M059J (cell line): ENCODE measurements at places on chromosomes 6 and 20.

GRCh38 chr6:84135291-84135690 lies 92.2 kb downstream of the CEP162 start:
- DNase-seq: no peak

DNA sequence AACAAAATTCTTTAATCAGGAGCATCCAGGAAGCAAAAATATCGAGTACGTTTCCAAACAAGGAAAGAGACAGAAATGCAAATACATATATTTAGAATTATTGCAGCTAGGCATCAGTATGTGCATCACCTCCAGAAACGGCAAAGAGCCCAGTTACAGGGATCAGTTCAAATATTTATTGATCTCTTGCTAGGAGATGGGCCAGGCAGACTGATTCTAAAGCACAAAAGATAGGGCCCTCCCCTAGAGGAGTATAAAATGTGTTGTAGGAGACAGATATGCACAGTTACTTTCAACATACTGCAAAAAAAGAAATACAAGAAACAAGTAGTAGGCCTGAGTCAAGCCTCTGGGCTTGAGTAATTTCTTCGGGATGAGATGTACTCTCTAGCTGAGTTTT lies 80.7 kb upstream of the NHSL1 start:
- DNase-seq: no peak

- no peak for DNase-seq
Observed at GRCh38 chr6:22112461-22112860, 184.4 kb downstream of the PRL start.

DNA sequence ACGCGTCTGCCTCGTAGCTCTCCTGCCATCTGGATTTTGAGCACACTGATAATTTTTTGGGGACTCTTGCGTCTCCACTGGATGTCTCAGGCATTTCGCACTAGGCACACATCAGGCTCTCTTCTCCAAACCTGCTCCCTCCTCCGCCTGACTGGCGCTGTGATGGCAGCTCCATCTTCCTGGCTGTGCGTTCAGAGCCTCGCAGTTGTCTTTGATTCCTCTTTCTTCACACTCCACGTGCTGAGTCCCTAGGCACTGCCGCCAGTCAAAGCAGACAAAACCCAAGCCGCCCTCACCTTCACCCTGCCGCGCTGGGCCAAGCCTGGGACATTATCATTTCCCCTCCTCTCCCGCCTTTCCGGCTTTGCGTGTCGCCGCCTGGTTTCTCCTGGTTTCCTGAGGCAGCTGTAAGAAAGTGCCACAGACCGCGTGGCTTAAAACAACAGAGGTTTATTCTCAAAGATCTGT lies 778 bp downstream of the PSMG4 start:
- DNase-seq: peak; percentile 71

- no peak for DNase-seq
Observed at GRCh38 chr6:93516441-93516840, 97.1 kb upstream of the EPHA7 start.

- peak; percentile 100 for DNase-seq
Observed at GRCh38 chr20:34083137-34083536, 28.9 kb downstream of the EIF2S2 start.

GRCh38 chr6:71476872-71477271 lies 188.3 kb downstream of the OGFRL1 start:
- DNase-seq: no peak

- no peak for DNase-seq
Observed at GRCh38 chr6:121809211-121809610, 373.8 kb downstream of the GJA1 start.

- DNase-seq: no peak
Observed at GRCh38 chr6:26599134-26599533, 2.4 kb downstream of the ABT1 start.

DNA sequence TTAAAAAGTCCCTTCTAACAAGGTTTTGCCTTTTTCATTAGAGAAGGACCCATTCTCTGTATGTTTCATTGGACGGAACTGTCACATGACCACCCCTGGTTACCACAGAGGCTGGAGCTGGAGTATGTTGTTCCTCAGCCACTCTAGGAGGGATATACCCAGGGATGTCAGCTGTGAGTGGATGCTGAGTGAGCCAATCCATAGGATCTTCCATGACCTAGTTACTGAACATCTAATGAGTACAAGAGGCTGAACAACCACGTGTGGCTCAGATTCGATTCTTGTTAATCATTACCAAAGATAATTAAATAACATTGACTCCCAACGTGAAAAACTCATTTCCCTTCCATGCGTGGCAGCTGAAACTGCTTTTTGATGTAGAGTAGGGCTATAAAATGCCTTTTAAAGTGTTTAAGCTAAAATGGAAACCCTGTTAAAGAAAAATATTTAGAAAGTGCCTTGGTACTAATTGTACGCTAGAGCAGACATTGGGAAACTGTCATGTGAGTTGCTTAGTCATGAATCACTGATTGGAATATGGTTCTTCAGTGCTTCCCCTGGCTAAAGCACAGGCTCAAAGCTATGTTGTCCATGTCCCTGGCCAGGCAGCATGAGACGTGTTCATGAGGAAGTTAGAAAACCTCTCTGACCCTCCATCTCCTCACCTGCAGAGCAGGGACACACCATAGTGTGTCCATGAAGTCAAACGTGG lies 256.1 kb downstream of the ZNF217 start:
- DNase-seq: no peak

GRCh38 chr20:10675450-10675848 lies 1.6 kb upstream of the JAG1 start:
- peak; percentile 11 for DNase-seq

- no peak for DNase-seq
Observed at GRCh38 chr6:129583866-129584265, 126.1 kb downstream of the ARHGAP18 start.

GRCh38 chr20:49653925-49654434 lies 59.7 kb downstream of the B4GALT5 start:
- DNase-seq: no peak

DNA sequence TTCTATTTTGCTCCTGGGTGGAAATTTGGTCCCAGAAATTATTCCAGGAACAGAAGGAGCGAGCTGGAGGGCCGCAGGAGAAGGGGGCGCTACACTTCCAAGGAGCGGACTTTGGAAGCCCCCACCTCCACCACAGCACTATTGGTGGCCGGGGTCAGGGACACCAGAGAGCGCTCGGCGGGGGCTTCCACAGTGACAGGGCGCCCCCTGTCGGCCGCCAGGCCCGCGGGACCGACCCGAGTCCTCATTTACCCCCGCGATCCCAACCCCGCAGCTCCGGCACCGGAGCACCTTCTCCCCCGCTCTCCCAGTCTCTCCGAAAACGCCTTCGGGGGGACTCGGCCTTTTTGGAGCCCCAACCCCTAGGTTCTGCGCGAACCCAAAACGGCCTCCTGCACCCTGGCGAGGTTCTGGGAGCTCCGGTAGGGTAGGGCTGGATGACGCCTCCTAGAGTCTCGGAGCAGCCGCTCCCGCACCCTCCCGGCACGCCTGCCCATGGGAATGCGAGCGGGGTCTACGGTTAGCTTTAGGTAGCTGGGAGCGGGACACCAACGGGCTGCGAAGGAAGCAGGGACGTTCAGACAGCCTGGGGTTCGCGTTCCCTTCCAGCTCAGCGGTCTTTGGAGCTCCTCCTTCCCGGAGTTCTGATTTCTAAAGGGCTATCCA lies 2.4 kb upstream of the FOXA2 start:
- DNase-seq: no peak

DNA sequence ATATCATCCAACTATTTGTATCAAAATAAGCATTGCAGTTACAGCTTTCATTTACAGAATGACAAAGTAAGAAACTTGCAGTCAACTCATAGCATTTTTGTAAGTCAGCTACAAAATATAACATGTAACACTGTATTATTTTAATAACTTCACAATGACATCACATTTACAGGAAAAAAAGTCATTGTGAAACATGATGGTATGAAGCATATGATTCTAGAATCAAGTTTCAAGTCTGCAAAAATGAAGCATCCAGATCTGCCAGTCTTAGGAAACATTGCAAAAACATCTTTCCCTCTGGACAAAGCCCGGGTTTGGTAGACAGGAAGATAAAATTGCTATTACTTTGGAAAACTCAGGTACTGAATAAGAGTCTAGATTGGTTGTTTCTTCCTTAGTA lies 263.9 kb upstream of the NT5E start:
- DNase-seq: no peak

DNA sequence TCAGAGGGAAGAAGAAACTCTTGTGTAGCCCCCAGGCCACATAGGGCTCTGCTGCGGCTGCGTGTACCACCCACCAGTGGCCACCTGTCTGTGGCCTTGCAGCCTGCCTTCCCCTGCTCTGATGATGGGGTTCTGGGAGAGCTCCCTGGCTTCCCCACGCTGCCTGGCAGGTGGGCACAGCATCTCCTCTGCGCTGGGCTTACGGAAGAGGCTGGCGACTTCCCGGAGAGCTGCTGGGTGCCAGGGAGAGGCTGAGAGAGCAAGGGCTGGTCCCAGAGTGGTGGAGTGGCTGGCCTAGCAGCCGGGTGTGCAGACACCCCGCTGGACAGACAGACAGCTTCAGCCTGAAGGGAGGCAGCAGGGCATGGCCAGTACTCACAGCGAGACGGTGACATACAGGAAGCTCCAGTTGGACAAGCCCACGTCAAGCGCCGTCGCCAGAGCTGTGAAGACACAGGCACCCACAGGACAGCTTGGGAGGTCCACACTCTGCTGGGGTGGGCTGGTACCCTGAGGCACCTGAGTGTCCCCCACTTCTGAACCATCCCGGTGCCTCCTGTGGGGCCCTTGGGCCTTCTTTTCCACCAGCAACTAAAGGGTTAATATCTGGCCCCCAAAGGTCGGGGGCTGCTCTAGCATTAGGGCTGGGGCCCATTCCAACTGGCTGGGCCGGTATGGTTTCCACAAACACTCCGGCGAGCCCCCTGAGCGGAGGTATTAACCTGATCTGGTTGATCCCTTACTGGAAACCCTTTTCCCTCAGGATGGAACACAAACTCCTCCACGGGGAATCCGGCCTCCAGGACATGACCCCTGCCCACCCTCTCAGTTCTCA lies 48.1 kb upstream of the CDH22 start:
- no peak for DNase-seq

- no peak for DNase-seq
Observed at GRCh38 chr6:148074738-148075137, 267.9 kb upstream of the SASH1 start.

DNA sequence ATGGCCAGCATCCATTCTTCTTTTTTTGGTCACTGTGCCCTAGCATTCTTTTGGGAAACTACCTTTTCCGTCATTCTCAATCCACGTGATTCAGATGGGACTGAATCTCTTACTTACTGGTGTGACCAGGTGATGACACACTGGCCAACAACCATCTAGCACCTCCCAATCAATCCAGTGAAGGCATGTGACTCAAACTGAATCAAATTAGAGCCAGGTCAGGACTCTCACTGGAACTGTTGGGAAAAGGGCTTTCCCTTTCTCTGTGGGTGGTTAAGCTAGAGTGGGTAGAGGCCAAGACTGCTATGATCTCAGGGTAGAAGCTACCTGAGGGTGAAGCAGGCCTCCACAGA lies 36.2 kb upstream of the ZMYND8 start:
- peak; percentile 95 for DNase-seq

DNA sequence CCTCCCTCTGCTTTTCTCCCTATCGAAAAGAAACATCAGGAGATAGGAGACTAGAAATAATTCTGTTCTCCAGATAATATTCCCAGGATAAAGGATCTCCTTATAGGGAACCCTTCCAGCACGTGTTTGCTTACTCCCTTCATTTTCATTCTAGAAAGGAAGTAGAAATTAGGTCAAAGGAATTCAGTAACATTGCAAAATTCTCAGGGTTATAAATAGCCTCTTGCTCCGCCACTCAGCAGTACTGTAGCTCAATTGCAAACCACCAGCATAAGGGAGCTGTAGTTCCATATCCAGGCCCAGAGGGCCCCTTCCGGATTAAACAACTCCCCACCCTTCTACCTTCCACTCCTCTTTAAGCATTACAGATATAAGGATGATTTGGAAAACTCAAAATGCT lies 6.2 kb downstream of the ELMO2 start:
- no peak for DNase-seq

DNA sequence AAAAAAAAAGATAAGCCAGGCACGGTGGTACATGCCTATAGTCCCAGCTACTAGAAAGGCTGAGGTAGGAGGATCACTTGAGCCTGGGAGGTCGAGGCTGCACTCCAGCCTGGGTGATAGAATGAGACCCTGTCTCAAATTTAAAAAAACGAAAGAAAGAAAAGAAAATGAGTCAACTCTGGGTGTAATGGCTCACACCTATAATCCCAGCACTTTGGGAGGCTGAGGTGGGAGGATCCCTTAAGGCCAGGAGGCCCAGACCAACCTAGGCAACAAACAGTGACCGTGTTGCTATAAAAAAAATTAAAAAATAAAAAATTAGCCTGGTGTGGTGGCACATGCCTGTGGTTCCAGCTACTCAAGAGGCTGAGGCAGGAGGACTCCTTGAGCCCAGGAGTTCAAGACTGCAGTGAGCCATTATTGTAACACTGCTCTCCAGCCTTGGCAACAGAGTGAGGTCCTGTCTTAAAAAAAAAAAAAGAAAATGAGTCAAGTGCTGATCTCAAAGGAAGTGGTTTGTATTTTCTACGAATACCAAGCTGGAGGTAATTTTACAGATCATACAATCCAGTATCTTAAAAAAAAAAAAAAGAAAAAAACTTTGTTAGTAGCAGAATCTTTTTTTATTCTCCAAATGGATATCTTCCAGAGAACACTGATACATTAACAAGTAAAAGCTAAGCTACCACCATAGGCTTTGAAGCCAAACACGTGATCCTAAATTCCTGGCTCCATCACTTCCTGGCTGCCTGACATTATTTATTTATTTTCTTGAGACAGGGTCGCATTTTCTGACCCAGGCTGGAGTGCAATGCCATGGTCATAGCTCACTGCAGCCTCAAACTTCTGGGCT lies 5.7 kb downstream of the COMMD7 start:
- DNase-seq: peak; percentile 94

- no peak for DNase-seq
Observed at GRCh38 chr6:154473324-154473723, 37.2 kb downstream of the CNKSR3 start.

- DNase-seq: peak; percentile 81
Observed at GRCh38 chr6:137112067-137112355, 61.4 kb downstream of the IL22RA2 start.

DNA sequence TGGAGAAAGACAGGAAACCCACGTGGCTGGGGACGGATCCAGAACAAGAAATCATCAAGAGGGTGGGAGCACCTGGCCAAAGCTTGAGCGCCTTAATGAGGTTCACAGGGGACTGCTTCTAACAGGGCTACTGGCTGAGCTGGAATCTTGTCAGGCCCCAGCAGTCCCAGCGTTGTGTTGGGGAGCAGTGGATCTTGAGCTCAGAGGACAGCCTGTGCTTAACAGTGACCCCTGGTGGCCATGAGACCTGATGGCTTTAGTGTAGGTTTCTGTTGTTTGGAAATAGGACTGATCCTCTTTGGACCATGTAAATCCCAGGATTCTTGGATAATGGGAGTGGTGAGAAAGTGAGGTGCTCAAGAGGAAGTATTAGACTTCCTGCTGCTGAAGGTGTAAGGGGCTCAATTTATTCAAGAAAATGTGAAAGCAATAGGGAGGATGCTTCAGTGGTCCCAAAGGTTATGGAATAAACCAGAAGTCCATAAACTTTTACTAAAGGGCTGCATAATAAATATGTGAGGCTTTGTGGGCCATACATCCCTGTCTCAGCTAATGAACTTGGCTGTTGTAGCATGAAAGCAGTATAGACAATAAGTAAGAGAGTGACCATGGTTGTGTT lies 216.2 kb downstream of the NFATC2 start:
- no peak for DNase-seq
